ENCODE measurements at places on chromosomes 1 and 21.

DNA sequence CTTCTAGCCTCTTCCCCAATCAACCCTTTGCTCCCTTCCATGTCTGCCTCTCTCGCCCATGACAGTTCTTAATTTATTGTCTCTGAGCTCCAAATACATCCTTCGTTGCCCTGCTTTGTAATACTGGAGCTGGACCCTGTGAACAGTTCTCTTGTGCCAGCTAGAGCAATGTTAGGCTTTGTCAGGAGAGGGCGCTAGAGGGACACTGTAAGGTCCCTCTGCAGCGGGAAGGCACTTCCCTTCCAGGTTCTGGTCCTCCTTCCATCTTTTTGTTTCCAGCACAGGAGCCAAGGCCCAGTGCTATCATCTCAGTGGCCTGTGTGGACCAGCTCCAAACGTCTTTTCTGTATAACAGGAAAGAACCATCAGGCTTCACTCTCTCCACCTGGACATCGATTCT is 95.9 kb downstream of the PTPRU start:
- DNase-seq = peak; percentile 15
- no peaks in the 10 kb centered on the region for H3K4me1 ChIP-seq
- H3K4me3 ChIP-seq = no peak overlapping the region
- H3K27ac ChIP-seq = no peak overlapping the region

GRCh38 chr21:20739421-20739820 is 258.8 kb upstream of the NCAM2 start:
- no peaks in the 10 kb centered on the region for H3K27me3 ChIP-seq
- no peak overlapping the region for H3K4me3 ChIP-seq
- H3K4me1 ChIP-seq = no peaks in the 10 kb centered on the region
- no peak overlapping the region for H3K27ac ChIP-seq
- no peak for DNase-seq
- H3K36me3 ChIP-seq = no peaks in the 10 kb centered on the region

DNA sequence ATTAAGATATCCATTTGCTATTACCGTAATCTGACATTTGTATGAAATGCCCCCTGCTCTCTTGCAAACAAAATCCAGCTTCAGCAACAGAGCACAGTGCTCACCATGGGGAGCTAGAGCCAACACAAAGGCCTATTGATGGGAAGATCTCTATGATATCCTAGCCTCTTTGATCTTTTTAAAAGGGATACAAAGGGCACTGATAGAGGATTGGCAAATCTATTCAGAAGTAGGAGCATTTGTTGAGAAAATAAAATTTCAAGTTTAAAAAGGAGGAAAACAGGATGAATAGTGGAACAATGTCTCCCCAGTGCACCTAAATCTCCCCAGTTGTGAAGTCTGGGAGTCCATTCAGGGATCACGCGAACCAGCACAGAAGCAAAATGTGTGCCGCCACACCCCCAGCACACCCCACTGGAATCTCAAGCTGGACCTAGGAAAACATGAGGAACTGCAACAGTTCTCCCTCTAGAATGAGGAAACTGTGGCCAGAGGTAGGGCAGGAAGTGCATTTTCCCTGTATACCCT is 32.2 kb downstream of the MRAP start:
- H3K36me3 ChIP-seq = peaks cover 64% of the 10 kb centered on the region
- no peak overlapping the region for H3K4me3 ChIP-seq
- no peaks in the 10 kb centered on the region for H3K4me1 ChIP-seq
- no peaks in the 10 kb centered on the region for H3K27me3 ChIP-seq

DNA sequence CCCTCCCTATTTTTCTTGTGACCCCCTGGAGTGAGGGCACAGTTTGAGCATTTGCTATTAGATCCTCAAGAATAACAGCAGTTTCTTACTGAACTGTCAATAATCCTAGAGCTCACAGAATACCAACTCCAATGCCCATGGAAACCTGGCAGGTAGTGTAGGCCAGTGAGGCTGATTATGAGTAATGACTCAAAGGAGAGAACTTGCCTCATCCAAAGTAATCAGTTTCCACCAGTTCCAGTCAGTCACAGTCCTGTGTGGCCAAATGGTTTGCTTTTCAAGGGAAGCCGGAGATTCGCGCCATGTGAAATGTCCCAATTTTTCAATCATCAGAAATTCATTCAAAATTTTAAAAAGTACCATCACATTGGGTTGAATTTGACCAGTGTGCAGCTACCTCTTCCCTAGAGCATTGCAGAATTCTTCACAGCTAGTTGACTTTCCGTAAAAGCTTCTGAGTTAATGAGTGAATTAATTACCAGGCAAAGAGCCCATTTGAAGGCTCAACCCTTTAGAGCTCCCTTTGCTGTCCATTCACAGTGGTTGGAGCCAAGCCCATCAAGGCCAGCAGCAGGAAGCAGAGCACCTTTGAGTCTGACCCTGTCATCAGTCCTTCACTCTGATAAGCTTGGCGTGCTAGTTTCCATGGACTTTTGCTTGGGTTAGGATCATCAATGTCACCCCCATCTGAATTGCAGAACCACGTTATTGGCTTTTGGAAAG is 170.3 kb downstream of the KAZN start:
- no peak for DNase-seq
- H3K4me3 ChIP-seq = no peak overlapping the region
- no peak overlapping the region for H3K27ac ChIP-seq
- no peaks in the 10 kb centered on the region for H3K27me3 ChIP-seq

- H3K27ac ChIP-seq = no peak overlapping the region
- H3K4me1 ChIP-seq = no peaks in the 10 kb centered on the region
- no peaks in the 10 kb centered on the region for H3K27me3 ChIP-seq
- DNase-seq = no peak
- H3K4me3 ChIP-seq = no peak overlapping the region
- H3K36me3 ChIP-seq = no peaks in the 10 kb centered on the region
Observed at GRCh38 chr1:197076585-197076984, 9.5 kb upstream of the F13B start.

DNA sequence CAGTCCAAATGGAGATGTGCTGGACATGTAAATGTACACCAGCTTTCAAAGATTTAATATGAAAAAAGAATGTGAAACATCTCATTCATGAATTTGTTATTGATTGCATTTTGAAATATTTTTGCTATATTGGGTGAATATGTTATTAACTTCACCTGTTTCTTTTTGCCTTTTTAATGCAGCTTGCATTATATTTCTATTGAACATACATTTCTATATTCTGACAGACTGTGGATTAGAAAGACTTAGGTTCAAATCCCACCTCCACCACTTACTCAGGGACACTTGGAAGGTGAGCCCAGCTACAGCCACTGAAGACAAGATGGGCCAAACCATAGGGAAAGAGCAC is 37.8 kb downstream of the LRRN2 start:
- H3K36me3 ChIP-seq = no peaks in the 10 kb centered on the region
- H3K4me1 ChIP-seq = no peaks in the 10 kb centered on the region
- peaks cover 18% of the 10 kb centered on the region for H3K27me3 ChIP-seq
- H3K27ac ChIP-seq = no peak overlapping the region
- no peak overlapping the region for H3K4me3 ChIP-seq

GRCh38 chr1:223201967-223202366 is 58.9 kb upstream of the TLR5 start:
- no peak overlapping the region for H3K4me3 ChIP-seq
- H3K27ac ChIP-seq = no peak overlapping the region
- no peaks in the 10 kb centered on the region for H3K36me3 ChIP-seq
- no peaks in the 10 kb centered on the region for H3K27me3 ChIP-seq

DNA sequence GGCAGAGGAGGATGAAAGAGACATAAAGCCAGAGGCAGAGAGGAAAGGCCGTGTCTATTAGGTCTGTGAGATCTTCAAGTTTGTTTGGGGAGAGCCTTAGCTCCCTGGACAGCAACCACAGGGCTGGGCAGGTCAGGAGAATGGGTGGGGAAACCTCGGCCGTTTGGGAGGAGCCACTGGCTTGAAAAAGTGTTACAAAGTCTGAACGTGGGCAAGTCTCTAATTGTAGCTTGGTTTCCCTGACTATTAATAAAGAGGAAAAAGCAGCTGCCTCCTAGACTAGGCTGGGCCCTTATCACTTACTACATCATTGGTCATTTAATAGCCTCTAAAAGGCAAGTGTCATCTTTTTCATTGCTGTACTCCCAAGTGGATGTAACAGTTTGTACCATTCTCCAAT is at the start of gene CCDC17:
Gene CCDC17 (minus strand): TSS at position 83 of the 400 bp plus-strand sequence. CDS start 145 bp downstream, outside the sequence.
- peaks cover 10% of the 10 kb centered on the region for H3K4me1 ChIP-seq
- H3K36me3 ChIP-seq = peaks cover 36% of the 10 kb centered on the region
- no peak for DNase-seq

All from large intestine (tissue), 12 donors.